ENCODE measurements at places on chromosomes 13 and 19.

GRCh38 chr13:45249662-45250061 is 48.8 kb upstream of the KCTD4 start:
- peak; percentile 34 for DNase-seq

GRCh38 chr13:51955281-51955771 is 55.9 kb downstream of the ATP7B start:
- no peak for DNase-seq

DNA sequence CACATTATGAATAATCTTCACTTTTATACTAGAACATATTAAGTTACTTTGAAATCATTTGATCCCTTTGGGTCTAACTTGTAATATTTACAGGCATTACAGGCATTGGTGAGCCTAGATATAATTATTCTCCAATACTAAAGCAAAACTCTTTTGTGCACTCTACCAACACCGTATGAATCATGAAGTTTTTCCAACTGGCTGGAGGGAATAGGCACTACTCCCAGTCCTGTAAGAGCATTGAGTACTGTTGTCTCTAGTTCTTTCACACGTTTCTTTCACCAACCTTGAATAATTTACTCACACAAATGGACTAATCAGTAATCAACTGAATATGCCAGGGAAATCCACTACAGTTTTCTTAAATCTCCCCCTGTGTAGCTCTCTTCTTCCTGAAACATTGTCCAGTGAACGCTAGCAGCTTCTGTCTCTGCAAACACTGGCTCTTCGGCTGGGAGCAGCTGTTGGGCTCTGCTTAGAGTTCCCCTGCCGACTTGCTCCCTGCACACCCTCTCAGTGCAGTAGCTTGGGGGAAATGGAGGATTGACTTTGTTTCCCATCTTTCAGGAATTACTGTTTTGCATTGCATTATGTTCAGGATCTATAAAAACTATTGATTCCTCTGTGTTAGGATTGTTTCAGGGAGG is 476.7 kb downstream of the RFC3 start:
- no peak for DNase-seq

DNA sequence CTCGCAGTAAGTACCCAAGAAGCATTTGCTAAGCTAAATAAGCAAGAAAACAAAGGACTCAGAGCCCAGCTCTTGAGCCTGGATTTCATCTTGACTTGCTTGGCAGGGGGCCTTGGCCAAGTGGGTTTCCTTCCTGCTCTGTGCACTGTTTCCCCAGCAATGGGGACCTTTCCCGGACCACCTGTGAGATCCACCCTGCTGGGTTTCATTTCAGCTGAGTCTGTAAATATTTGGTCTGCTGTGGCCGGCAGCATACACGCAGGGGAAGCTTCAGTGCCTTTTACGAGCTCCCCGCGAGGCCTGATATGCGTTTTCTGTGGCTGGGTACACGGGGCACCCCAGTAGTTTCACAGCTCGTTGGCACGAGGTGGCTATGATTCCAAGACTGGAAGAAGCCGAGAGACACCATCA is 12.4 kb upstream of the TINCR start:
- DNase-seq, result no peak

- no peak for DNase-seq
Observed at GRCh38 chr13:86409466-86410241, 610.4 kb upstream of the SLITRK6 start.

DNA sequence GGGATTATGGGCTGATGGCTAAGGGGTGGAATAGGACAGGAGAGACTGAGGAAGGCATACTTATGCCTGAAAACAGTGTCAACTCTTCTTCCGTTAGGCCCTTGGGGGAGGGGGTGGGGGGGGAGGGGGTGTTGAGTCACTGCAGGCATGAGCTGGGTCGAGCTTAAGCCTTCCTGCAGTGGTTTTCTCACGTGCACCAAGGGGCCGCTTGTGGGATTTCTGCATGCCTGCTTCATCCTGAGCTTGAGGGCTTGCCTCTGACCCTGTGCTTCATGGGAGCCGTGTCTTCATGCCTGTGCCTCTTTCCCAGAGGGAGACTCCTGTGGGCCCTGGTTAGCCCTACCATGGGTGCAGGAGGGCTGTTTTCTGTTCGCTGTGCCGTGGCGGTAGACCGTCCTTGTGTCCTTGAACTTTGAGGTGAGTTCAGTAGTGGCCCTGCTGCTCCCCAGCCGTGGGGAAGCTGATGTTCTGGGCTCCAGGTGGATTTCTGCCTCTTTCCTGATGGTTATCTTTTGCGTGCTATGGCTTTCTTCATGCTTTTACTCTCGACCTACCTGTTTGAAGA is 186.1 kb downstream of the PCCA start:
- DNase-seq, result no peak

All from trophoblast cell (in vitro differentiated cells and primary cell).